ENCODE measurements at places on chromosomes 5 and 9. TPM values are rescaled to one million over a fixed set of nuclear protein-coding genes. Genes with fewer than 3 reads are reported as not detected.

CD180 gene
- not detected for total RNA-seq

TGFBI gene
- 1,578 TPM for total RNA-seq

OR1J2 gene
- total RNA-seq, result not detected

ADAMTS16 gene
- 1.9 TPM for total RNA-seq

STPG3 gene
- not detected for total RNA-seq

TLX3 gene
- total RNA-seq, result not detected

HAPLN1 gene
- not detected for total RNA-seq

SPINK5 gene
- total RNA-seq, result not detected

PCDHB10 gene
- total RNA-seq, result 0.03 TPM

All from A549 treated with Hydrocortisone at 1 μM for 4 hours (cell line).